ENCODE measurements at places on chromosomes 3 and 15.
A peak's percentile ranks its signal among the peaks of the same experiment; 100 is the strongest.

DNA sequence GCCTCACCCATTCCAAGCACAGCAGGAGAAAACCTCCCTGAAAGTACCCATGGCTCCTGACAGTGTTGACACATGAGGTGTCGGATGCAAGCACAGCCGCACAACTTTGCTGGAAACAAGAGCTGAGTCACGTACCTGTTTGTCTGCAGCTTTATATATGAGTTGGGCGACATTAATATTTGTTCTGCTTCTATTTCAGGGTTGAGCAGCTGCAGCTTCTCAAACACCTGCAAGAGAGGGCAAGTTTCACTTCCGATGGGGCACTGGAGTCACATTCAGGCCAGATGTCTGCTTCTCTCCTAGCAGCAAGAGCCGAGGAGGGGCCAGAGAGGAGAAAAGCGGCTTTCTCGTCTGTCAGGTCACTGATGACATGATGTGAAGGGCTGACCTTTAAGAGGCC is 88.0 kb downstream of the NUP210 start:
- DNase-seq: no peak

DNA sequence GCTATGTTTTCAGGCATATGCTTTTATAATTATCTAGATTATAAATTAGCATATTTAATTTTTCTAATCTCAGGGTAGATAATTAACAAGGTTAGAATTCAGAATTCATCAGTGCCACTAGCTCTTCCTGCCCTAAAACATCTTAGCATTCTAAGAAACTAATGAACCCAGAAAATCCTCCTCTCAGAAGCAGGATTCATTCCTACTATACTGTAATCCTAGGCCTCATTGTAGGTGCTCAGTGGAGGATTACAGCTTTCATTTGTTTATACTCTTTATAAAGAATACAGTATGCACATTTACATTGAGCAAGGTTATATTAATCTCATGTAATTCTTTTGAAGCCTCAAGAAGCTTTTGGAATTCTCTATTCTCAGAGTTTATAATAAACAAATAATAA is 20.9 kb downstream of the ACAD11 start:
- DNase-seq: no peak

DNA sequence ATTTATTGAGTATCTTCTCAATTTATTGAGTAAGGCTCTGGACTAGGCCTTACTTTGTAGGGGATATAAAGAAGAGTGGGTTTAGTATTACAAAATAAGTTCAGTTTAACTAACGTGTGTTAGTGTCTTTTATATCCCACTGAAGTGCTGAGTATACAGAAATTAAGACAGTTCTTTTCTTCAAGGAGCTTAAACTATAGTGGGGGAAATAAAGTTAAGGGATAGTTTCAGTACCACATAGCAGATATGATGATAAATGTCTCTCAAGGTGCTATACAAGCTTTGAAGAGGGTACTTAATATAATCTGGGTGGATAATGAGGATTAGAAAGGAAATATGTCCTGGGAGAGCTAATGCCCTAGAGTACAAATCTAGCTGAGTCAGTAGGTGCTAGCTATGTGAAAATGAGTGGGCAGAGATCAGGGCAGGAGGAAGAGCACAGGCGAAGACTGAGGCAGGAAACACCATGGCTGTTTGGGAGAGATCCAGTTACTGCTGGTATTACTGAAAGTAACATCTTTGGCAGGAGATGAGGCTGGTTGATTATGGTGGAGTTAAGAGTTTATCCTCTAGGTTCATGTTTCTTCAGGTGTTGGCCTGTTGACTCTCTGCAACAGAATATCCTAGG is 46.0 kb downstream of the TEX9 start:
- no peak for DNase-seq

DNA sequence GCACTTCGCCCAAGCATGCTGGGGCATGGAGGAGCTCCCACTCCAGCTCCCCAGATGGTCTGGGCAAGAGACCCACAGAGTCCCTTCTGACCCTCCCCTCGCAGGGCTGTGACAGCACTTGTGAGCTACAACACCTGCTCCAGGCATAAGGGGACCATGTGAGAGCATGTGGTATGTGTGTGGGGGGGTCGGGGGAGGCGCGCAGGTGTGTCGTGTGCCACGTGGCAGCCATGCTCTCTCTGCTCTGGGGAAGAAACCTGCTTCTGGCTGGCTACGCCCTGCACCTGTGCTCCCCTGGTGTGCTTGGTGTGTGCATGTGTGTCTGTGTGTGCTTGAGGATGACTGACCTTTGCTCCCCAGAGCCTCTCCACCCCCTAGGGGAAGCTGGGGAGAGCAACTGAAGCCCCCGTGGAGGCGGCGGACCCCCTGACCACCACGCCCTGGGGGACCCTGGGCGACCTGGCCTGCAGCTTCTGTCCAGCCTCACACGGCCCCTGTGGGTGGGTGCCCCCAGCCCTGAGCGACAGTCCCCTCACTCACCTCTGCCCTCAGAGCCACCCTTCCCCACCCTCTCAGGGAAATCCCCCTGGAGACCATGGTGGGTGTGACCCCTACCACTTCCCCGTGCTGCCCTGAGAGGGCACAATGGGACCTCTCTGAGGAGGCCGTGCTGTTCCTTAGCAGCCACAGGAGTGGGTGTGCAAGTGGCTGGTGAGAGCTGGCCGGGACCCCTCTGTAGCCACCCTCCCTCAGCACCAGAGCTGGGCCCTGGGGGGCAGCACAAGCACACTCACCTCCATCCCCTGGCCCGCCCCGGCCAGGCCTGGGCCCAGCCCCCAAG is 16.6 kb upstream of the SEC13 start:
- no peak for DNase-seq

GRCh38 chr3:129943020-129943419 is 31.5 kb upstream of the TRH start:
- DNase-seq: no peak

DNA sequence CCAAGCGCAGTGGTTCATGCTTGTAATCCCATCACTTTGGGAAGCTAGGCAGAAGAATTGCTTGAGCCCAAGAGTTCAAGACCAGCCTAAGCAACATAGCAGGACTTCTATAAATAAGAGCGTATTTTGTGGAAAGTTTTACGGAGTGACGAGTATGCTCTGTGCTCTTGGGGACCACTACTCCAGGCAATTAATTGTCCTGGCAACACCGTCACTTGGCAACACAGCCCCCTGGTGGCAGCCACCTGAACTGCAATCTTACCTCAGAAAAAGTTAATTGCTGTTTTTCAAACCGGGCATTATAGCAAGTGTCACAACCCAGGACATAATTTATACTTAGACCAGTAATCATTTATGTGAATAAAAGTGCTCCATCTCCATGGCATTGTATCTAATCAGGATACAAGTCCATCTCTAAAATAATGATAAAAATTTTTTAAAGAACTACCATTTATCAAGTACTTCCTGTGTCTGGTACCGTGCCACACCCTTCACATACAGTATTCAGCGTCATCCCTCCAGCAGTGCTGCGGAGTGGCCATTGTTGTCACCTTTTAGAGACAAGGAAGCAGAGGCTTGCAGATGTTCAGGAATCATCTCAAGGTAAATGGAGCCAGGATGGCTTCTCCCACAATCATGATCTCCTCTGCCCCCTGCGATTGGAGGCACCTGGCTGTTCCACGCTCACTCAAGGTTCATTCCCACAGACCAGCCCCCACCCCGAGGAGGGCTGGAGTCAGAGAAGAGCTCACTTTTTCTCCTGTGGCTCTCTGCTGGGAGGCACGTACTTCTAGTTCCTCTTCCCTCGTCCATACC is 34.5 kb downstream of the PLA2G4D start:
- peak; percentile 70 for DNase-seq

DNA sequence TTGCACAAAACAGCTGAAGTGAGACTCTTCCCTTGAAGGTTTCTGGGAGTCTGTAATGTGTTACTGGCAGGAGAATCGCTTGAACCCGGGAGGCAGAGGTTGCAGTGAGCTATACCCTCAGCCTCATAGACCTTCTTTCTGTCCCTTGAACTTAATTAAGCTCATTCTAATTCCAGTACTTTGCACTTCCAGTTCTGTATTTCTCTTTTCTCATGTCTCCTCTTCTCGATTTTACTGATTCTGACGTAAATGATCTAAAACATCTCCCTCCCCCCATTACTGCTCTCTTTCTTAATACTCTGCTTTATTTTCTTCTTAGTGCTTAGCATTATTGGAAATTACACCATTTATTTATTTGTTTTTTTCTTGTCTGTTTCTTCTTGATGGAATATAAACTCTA is 165.4 kb upstream of the P2RY1 start:
- no peak for DNase-seq

GRCh38 chr3:57743496-57743895 is 12.6 kb upstream of the SLMAP start:
- no peak for DNase-seq

GRCh38 chr3:177085794-177086193 is 111.5 kb downstream of the TBL1XR1 start:
- no peak for DNase-seq

GRCh38 chr3:71688121-71688520 is 37.1 kb downstream of the EIF4E3 start:
- no peak for DNase-seq

GRCh38 chr3:193948459-193948858 is 187.5 kb upstream of the HES1 start:
- no peak for DNase-seq

GRCh38 chr3:36686516-36686915 is 77.8 kb downstream of the DCLK3 start:
- no peak for DNase-seq

GRCh38 chr15:66095871-66096687 is 157.5 kb downstream of the MEGF11 start:
- no peak for DNase-seq

DNA sequence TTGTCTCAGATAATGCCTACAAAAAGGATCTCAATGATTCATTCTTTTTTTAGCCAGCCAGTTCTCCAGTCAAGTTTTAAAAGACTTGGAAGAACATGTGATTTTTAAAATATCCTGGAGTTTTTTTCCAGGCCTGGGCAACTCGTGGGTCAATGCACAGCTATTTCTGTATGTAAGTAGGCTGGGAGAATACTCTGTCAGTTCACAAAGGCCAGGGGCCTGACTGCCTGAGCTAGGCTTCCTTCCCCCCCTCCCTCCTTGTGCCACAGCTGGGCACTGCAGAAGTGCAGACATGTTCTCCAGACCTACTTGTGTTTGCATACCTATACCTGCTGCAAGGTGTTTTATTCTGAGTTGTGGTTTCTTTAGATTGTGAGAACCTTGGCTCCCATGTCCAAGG is 43.7 kb downstream of the CTDSPL start:
- DNase-seq: no peak

GRCh38 chr15:78565951-78566774 is 843 bp downstream of the CHRNA5 start:
- DNase-seq: no peak
